Stimulated activated CD8-positive, alpha-beta memory T cell treated with anti-CD3 and anti-CD28 coated beads, Interleukin-15, amount 100 ng/mL, for 48 hours (primary cell): ENCODE measurements at places on chromosomes 1 and 21.

- no peak for DNase-seq
Observed at GRCh38 chr1:6445062-6445763, 20.6 kb downstream of the ESPN start.

DNA sequence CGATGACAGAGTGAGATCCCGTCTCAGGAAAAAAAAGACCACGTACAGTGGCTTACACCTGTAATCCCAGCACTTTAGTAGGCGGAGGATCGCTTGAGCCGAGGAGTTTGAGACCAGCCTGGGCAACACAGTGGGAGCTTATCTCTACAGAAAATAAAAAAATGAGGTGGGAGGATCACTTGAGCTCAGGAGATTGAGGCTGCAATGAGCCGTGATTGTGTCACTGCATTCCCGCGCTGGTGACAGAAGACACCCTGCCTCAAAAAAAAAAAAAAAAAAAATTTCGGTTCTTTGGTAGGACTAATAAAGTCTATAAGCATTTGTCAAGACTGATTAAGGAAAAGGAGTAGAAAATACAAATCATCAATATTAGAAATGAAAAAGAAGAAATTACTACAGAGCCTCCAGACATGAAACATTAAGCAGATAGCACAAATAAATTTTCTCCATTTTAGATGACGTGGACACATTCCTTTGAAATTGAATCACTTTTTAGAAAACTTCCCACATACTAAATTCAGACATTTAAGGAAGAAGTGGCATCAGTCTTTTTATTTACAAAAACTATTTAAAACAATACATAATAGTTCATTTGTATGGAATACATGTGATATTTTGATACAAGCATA, 30.4 kb downstream of the MORC3 start:
- no peak for DNase-seq

- DNase-seq = no peak
Observed at GRCh38 chr1:30724655-30725421, 1.5 kb upstream of the MATN1 start.

DNA sequence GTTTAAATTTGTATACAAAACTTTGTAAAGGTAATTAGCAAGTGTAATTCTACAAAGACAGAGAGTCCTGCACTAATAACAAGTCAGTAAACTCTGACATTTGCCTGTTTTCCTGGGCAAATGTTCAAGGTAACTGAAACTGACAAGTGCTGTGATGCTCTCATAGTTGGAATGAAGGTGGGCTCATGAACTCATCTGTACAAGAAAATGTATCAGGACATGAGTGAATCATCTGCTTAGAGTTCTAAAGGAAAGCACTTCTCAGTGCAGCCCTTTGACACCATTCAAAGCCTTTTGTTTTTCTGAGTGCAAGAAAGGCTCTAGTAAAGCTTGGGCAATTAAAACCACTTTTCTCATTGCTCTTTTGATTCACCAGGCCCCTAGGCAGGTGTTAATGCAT, 91.5 kb downstream of the UROD start:
- DNase-seq = no peak

- no peak for DNase-seq
Observed at GRCh38 chr1:236759252-236759859, 35.7 kb upstream of the MTR start.

DNA sequence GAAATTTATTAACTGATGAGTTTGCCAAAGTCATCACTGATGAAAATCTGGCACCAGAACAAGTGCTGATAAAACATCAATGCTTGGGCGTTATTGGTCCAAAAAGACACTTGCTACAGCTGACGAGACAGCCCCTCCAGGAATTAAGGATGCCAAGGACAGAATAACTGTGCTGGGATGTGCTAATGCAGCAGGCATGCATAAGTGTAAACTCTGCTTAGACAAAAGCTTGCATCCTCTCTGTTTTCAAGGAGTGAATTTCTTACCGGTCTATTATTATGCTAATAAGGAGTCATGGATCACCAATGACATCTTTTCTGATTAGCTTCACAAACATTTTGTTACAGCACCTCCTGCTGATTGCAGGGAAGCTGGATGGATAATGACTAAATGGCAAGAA, 402.0 kb downstream of the LTN1 start:
- no peak for DNase-seq

DNA sequence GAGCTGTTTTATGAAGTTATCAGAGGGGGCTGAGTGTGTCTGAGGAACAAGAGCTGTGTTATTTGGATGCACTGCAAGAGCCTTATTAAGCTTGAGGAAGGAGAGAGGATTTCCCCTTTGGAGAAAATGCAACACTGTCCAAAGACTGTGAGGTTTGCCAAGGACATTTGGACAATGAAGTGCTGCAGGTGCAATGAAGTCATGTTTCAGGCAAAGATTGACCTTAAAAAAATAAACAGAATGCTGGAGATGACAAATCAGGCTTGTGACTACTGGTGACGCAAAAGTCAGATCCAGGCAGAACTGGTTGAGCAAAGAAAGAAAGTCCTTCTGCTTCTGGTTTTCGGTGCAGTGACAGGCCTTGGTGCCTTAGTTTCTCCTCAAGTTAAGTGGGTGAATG, 125.2 kb upstream of the KIAA0040 start:
- DNase-seq = no peak

DNA sequence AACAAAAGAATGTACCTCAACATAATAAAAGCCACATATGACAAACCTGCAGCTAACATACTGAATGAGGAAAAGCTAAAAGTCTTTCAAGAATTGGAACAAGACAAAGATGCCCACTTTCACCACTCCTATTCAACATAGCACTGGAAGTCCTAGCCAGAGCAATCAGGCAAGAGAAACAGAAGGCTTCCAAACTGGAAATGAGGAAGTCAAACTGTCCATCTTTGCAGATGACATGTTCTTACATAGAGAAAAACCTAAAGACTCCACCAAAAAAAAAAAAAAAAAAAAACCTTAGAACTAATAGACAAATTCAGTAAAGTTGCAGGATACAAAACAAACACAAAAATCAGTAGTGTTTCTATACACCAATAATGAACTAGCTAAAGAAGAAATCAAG, 20.2 kb downstream of the NSL1 start:
- DNase-seq = no peak

DNA sequence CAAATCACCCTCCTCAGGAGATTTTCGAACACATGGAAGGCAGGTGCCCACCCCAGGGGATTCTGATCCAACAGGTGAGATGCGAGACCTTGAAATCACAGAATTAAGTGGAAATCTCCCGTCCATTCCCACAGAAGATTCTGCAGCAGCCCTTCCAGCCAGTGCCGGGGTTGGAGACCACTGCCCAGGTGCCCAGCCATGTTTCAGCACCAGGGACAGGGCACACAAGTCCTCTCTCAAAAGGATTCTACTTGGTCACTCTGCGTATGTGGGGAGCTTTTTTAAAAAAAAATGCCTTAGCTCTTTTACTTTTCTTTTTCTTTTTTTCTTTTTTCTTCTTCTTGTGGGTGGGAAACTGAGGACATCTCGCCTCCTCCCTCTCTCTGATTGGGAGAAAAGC, 80.7 kb downstream of the VWA5B1 start:
- no peak for DNase-seq
